ENCODE measurements at places on chromosomes 12 and 14.

- DNase-seq, result no peak
Measured at GRCh38 chr12:49261721-49262120, 3.2 kb upstream of the TUBA1C start.

DNA sequence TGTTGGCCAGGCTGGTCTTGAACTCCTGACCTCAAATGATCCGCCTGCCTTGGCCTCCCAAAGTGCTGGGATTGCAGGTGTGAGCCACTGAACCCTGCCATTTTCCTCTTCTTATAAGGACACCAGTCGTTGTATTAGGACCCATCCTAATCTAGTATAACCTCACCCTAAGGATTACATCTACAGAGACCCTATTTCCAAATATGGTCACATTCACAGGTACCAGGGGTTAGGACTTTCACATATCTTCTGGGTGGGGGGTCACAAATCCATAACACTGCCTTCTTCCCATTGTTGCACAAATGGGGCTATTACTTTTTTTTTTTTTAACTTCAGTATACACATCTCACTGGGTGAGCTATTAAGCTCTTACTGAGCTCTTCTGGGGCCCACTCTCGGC, 38.6 kb downstream of the ARF6 start:
- DNase-seq, result no peak

DNA sequence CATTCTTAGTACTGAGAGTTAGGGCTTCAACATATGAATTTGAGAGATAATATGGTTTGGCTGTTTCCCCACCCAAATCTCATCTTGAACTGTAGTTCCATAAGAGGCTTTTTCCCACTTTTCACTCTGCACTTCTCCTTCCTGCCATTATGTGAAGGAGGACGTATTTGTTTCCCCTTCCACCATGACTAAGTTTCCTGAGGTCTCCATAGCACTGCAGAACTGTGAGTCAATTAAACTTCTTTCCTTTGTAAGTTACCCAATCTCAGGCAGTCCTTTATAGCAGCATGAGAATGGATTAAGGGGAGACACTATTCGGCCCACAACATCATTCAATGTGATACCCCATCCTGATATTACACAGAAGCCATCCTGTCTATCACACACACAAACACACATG, 36.8 kb upstream of the ALG10B start:
- DNase-seq, result no peak

DNA sequence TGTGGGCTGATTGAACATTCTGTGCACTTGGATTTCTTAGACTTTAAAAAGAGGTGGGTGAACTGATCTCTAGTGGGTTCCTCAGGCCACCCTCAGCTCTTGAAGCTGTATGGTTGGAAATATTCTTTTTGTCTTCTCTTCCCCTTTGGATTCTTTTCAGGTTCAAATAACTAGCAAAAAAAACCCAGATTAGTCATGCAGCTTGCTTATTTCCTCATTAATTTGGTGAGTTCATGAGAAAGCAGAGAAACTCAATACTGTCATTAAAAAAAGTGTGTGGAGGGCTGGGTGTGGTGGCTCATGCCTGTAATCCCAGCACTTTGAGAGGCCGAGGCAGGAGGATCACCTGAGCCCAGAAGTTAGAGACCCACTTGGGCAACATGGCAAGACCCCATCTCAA, 183.4 kb downstream of the ESR2 start:
- DNase-seq, result no peak

DNA sequence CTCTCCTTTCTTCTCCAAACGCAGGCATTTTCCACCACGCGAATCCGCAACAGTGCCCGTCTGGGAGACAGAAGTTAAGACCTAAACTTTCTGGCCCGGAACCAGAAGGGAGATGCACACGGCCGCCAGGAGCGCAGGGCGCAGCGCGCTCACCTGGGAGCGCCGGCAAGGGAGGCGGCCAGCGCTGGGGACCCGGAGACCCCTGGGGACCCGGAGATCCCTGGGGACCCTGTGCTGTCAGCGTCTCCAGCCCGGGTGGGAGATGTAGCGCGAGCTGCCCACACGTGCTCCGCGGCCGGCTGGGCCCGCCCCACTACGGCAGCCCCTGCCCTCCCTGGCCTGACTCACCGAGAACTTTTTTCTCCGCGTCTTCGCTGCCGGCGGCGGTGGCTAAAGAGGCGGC, 620 bp downstream of the YBX3 start:
- DNase-seq, result peak; percentile 34

DNA sequence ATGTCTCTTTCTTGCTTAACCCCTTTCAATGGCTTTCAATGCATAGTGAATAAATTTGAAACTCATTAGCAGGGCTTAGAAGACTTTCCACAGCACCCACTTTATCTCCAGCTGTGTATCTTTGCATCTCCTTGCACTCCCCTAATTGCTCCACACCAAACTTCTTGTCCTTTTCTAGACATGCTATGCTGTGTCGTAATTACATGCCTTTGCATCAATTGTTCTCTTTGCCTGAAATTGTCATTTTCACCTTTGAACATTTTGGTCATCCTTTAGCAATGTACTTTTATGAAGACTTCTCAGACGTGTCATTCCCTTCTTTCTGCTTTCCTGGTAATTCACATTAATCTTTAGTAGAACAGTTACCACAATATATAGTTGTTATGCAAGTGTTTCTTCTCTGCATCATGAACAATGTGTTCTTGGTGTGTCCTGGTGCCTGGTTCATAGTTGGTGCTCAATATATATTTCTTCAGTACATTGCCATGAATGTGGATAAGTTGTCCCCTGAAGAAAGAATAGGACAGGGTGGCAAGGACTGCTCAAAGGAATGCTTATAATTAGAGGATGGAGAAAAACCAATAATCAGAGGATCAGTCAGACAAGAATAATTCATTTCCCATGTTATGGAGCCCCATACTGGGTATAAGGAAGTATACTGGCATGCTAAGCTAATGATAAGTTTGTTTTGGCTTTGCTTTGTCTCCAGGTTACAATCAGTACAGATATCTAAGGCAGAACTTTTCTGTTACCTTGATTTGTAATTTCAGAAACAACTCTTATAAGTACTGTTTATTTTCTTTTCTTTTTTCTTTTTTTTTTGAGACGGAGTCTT, 27.2 kb downstream of the ARF6 start:
- no peak for DNase-seq

- DNase-seq, result no peak
Measured at GRCh38 chr14:54711812-54712464, 145.0 kb downstream of the SAMD4A start.

GRCh38 chr12:3775385-3776035, 22.6 kb upstream of the CRACR2A start:
- DNase-seq, result no peak

- DNase-seq, result no peak
Measured at GRCh38 chr12:132319991-132320570, 9.3 kb downstream of the GALNT9 start.

- no peak for DNase-seq
Measured at GRCh38 chr12:78149459-78149858, 318.8 kb downstream of the NAV3 start.

GRCh38 chr14:61875483-61875882, 113.3 kb downstream of the SNAPC1 start:
- DNase-seq, result no peak

GRCh38 chr12:65022421-65022820, 98.7 kb downstream of the WIF1 start:
- no peak for DNase-seq

GRCh38 chr14:92473261-92473968, 40.2 kb upstream of the RIN3 start:
- DNase-seq, result no peak

- DNase-seq, result no peak
Measured at GRCh38 chr12:8780389-8780788, 42.0 kb upstream of the A2ML1 start.

- DNase-seq, result no peak
Measured at GRCh38 chr14:66119606-66120231, 366.5 kb upstream of the CCDC196 start.

GRCh38 chr12:219891-220352, 6.0 kb upstream of the SLC6A12 start:
- no peak for DNase-seq

- no peak for DNase-seq
Measured at GRCh38 chr12:43883311-43883710, 47.4 kb downstream of the TMEM117 start.

Measured in NCI-H510A (cell line).